ENCODE measurements at places on chromosomes 12 and 14. TPM values are rescaled to one million over a fixed set of nuclear protein-coding genes. Genes with fewer than 3 reads are reported as not detected.

DNA sequence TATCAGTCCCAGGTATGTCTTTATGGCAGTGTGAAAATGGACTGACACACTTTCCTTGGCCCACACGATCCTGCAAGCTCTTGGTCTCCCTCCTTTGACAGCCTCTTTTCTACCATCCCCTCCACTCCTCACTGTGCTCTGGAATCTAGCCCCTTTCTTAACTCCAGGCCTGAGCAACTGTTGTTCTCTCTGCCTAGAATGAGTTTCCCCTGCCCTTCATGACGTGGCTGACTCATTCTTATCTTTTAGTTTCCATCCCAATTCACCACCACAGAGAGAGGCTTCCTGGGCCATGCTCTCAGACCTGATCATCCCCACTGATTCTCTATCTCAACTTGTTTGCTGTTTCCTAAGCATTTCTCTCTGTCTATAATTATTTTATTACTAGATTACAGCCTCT, 157.4 kb upstream of the HMGA2 start:
- DNase-seq: no peak
- no peak overlapping the region for H3K4me3 ChIP-seq
- no peaks in the 10 kb centered on the region for H3K36me3 ChIP-seq
- H3K4me1 ChIP-seq: no peaks in the 10 kb centered on the region

DNA sequence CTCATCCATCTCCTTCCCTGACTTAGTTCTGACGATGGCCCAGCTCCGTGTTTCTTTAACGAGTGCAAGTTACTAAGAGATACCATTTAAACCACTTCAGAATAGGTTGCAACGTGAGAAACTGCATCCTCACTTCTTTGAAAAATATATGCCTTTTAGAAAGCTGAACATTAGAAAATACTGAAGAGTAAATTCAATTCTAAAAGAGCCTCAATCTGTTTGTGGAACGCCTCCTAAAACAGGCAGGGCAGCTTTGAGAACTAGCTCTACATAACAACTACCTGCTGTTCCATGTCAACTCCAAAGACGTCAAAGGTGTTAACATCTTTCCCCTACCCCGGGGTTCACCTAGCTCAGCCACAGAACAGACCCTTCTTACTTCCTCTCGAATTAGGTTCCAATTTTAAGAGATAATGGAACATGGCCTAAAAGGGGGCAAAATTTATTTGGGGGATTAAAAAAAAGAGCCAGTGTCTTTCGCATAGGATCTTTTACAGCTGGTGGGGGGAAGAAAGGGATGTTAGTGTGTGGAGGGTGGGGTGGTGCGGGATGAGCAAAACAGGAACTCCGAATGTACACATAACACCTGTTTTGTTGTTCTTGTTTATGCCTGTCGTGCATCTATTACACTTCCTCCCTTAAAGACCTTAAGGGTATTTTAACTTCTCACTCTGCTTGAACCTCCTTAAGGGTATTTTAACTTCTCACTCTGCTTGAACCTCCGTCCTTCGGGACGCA, 3.3 kb downstream of the BHLHE41 start:
- DNase-seq: no peak
- peak overlapping the region; percentile 94 for H3K27ac ChIP-seq
- H3K36me3 ChIP-seq: no peaks in the 10 kb centered on the region
- H3K27me3 ChIP-seq: no peaks in the 10 kb centered on the region

DNA sequence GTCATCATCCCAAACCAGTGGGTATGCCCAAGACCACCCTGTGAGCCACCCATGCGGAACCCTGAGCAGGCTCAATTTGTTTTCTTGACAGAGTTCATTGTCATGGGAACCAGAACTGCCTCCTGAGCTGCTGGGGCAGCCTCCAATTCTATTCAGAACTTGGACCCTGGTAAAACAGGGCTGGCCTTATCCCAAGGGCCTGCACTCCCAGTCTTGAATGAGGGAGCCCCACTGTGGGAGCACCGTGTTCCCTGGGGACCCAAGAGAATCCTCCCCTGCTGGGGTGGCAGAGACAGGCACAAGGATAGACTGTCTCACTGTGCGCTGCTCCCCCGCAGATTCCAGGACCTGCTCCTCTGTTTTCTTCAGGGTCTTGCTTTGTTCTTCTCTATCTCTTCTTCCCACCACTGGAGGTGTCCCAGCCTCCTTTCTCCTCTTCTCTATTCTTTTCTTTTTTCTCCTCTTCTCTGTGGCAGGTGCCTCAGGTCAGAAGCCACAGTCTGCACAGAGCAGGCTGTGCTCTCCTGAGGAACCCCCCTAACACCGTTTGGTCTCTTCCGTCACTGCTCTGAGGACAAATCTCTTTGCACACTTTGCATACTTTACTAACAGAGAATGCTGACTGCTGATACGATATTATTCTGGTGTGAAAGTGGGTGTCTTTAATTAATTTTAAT, 31.2 kb upstream of the CHPT1 start:
- no peak overlapping the region for H3K4me3 ChIP-seq
- no peak overlapping the region for H3K27ac ChIP-seq
- H3K4me1 ChIP-seq: peaks cover 8% of the 10 kb centered on the region
- H3K27me3 ChIP-seq: peaks cover 21% of the 10 kb centered on the region
- H3K36me3 ChIP-seq: no peaks in the 10 kb centered on the region

The ZC2HC1C gene
- 10.5 TPM for total RNA-seq

The CIROP gene
- total RNA-seq: not detected

- no peaks in the 10 kb centered on the region for H3K27me3 ChIP-seq
- no peak overlapping the region for H3K4me3 ChIP-seq
- no peak for DNase-seq
- peaks cover 8% of the 10 kb centered on the region for H3K4me1 ChIP-seq
- no peaks in the 10 kb centered on the region for H3K36me3 ChIP-seq
These were observed 92.7 kb upstream of the DCN start for GRCh38 chr12:91275321-91275720.

The PPFIA2 gene
- total RNA-seq: 0.82 TPM

DNA sequence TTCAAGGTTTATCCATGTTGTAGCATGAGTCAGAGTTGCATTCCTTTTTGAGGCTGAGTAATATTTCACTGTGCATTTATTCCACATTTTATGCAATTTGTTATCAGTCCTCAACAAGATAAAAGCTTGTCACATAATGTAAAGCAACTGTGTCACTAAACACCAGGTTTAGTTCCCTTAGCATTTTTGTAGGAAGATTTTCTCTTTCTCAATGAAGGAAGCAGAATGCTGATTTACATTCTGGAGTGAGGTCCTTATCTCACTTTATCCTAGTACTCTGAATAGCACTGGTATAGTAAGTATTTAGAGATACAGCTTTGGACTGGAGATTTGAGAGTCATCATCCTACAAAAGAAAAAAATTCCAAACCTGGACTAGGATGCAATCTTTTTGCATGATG, 9.8 kb upstream of the EXD2 start:
- H3K36me3 ChIP-seq: no peaks in the 10 kb centered on the region
- no peak overlapping the region for H3K27ac ChIP-seq
- no peak for DNase-seq
- H3K4me1 ChIP-seq: no peaks in the 10 kb centered on the region
- no peaks in the 10 kb centered on the region for H3K27me3 ChIP-seq

The BATF gene
- 0.93 TPM for total RNA-seq

- H3K27ac ChIP-seq: no peak overlapping the region
- no peaks in the 10 kb centered on the region for H3K4me1 ChIP-seq
- H3K36me3 ChIP-seq: no peaks in the 10 kb centered on the region
- DNase-seq: no peak
- H3K4me3 ChIP-seq: no peak overlapping the region
These were observed 1630.9 kb upstream of the SEL1L start for GRCh38 chr14:83164591-83164990.

- DNase-seq: no peak
- H3K27ac ChIP-seq: peak overlapping the region; percentile 7
- no peaks in the 10 kb centered on the region for H3K27me3 ChIP-seq
- peaks cover 11% of the 10 kb centered on the region for H3K4me1 ChIP-seq
- H3K4me3 ChIP-seq: no peak overlapping the region
- H3K36me3 ChIP-seq: no peaks in the 10 kb centered on the region
These were observed 77.8 kb downstream of the VCPKMT start for GRCh38 chr14:50038398-50039119.

DNA sequence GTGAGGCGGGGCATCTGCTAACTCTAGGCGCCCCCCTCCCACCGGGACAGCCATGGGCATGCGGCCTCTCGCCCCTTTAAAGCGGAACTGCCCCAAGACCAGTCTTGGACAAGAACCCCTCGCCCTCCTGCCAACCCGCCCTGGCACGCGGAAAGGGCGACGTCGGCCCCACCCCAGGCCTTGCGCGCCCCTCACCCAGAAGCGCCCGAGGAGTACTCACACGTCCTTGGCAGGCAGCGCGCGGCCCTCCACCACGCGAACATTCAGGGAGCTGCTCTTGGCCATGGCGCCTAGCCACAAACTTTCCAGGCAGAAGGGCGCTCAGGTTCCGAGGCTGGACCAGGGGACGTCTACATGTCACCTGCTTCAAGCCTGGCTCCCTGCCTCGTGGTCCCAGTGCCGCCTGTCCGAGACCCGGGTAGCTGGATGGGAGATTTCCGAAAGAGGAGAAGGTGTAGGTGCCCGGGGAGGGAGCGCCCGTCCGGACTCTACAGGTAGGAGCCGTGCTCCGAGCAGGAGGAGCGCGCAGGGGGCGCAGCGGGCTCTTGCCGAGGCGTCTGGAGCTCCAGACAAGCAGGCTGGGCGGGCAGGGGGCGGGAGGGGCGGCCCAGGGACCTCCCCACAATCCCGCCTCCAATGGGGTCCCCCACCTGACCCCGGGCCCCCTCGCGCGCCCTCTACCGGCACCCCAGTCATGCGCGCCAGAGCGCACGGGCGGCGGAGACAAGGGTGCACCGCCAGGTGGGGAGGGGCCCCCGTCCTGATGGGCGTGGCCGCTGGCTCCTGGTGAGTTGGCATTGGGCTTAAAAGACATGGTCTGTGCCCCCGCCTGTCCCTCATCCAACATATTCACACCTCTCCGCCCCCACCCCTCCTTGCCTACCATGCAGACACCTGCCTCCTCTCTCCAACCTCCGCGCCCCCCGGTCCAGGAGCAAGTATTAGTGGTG, at the start of gene RASAL1:
Gene RASAL1, minus strand, starts transcription at position 584 of the 950 bp plus-strand sequence. Its CDS starts 299 bp downstream, at position 285.
- DNase-seq: no peak
- peaks cover 7% of the 10 kb centered on the region for H3K4me1 ChIP-seq
- no peak within 1 kb of the TSS for H3K27ac ChIP-seq
- H3K36me3 ChIP-seq: no peaks in the 10 kb centered on the region
- peaks cover 78% of the 10 kb centered on the region for H3K27me3 ChIP-seq

The KRT7 gene
- not detected for total RNA-seq

- no peak for DNase-seq
- H3K4me1 ChIP-seq: peaks cover 80% of the 10 kb centered on the region
- no peaks in the 10 kb centered on the region for H3K27me3 ChIP-seq
- no peak overlapping the region for H3K4me3 ChIP-seq
These were observed 60.9 kb downstream of the PLEKHA5 start for GRCh38 chr12:19190292-19191031.

The CELA1 gene
- not detected for total RNA-seq

DNA sequence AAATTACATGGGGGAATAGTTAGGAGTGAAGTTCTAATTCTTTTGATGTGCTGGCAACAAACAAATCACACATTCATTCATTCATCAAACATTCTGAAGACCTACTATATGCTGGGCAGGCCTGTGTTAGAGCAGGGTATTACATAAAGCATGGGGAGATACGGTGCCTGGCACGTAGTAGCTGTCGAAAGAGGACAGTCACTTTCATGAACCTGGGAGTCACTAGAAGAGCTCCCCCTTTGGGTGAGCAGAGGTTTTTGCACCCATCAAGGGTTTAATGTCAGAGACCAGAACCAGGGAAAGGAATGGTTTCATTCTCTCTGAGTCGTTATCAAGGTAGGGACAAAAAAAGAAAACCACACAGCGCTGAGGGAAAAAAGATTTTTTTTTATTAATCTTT, 10.0 kb downstream of the LHX5 start:
- H3K4me3 ChIP-seq: no peak overlapping the region
- H3K36me3 ChIP-seq: no peaks in the 10 kb centered on the region
- H3K27me3 ChIP-seq: peaks cover 100% of the 10 kb centered on the region

- DNase-seq: no peak
- no peak overlapping the region for H3K4me3 ChIP-seq
- peaks cover 17% of the 10 kb centered on the region for H3K4me1 ChIP-seq
- no peak overlapping the region for H3K27ac ChIP-seq
- H3K36me3 ChIP-seq: no peaks in the 10 kb centered on the region
These were observed 8.5 kb downstream of the TMEM229B start for GRCh38 chr14:67480011-67480410.

The RNASE1 gene
- 294 TPM for total RNA-seq

GRCh38 chr14:101500061-101500460, 61.2 kb upstream of the DIO3 start:
- H3K36me3 ChIP-seq: no peaks in the 10 kb centered on the region
- DNase-seq: no peak
- no peak overlapping the region for H3K27ac ChIP-seq
- H3K27me3 ChIP-seq: peaks cover 96% of the 10 kb centered on the region

DNA sequence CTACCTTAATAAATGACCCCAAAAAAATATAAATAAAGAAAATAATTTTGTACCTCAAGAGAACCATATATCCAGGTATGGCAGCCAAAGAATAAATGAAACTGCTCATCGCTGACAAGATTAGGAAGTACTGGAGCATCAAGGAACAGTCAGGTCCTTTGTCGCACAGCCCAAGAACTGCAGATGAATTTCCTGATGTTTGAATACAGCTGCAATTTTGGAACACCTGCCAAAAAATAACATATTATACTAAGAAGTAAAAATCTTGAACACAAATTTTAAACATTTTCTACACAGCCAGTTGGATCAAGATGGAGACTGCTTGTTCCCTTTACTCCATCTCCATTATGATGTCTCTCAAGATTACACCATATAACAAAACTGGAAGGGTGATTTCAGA, 42.6 kb downstream of the SLCO1A2 start:
- no peak overlapping the region for H3K4me3 ChIP-seq
- DNase-seq: no peak
- H3K4me1 ChIP-seq: no peaks in the 10 kb centered on the region
- H3K27ac ChIP-seq: no peak overlapping the region
- H3K27me3 ChIP-seq: no peaks in the 10 kb centered on the region

The GCH1 gene
- 1.7 TPM for total RNA-seq

DNA sequence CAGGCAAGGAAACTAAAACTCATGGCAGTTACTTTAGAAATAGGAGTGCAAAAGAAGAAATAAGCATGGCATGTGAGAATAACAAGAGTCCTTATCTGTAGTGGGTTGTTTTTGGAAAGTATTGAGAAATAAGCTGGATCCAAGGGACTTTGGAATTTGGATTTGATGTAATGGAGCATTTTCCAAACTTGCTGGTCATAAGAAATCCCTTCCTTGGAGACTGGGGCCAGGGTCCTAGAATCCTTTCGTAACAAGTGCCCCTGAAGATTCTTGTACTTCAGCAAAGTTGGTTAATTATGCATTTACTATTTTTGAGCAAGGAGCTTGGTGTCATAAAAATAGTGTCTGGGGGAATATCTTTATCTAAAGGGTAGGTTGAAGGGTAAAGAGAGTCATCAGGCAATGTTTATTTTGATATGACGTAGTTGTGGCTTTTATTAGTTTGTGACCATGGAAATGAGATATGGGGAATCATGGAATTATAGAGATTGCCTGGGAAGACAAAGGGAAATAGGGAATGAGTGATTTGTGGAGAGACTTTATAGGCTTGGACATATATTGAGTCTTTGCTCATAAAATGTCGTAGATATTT, 53.9 kb downstream of the WNK1 start:
- H3K27me3 ChIP-seq: no peaks in the 10 kb centered on the region
- peak overlapping the region; percentile 74 for H3K27ac ChIP-seq
- peaks cover 95% of the 10 kb centered on the region for H3K4me1 ChIP-seq

GRCh38 chr12:48978741-48979601, 849 bp downstream of the WNT1 start:
- H3K4me3 ChIP-seq: peak overlapping the region; percentile 59
- DNase-seq: no peak
- H3K4me1 ChIP-seq: peaks cover 45% of the 10 kb centered on the region
- no peak overlapping the region for H3K27ac ChIP-seq

GRCh38 chr12:43293396-43293795, 258.6 kb downstream of the ADAMTS20 start:
- H3K27ac ChIP-seq: no peak overlapping the region
- H3K4me1 ChIP-seq: peaks cover 8% of the 10 kb centered on the region
- H3K4me3 ChIP-seq: no peak overlapping the region
- no peaks in the 10 kb centered on the region for H3K36me3 ChIP-seq
- DNase-seq: no peak

The TNFAIP2 gene
- 40.1 TPM for total RNA-seq

The NPAS3 gene
- 2.5 TPM for total RNA-seq

All from left ventricle myocardium inferior (tissue), 1 donor.